ENCODE measurements at places on chromosomes 7 and 10. TPM values are rescaled to one million over a fixed set of nuclear protein-coding genes. Genes with fewer than 3 reads are reported as not detected.

DNA sequence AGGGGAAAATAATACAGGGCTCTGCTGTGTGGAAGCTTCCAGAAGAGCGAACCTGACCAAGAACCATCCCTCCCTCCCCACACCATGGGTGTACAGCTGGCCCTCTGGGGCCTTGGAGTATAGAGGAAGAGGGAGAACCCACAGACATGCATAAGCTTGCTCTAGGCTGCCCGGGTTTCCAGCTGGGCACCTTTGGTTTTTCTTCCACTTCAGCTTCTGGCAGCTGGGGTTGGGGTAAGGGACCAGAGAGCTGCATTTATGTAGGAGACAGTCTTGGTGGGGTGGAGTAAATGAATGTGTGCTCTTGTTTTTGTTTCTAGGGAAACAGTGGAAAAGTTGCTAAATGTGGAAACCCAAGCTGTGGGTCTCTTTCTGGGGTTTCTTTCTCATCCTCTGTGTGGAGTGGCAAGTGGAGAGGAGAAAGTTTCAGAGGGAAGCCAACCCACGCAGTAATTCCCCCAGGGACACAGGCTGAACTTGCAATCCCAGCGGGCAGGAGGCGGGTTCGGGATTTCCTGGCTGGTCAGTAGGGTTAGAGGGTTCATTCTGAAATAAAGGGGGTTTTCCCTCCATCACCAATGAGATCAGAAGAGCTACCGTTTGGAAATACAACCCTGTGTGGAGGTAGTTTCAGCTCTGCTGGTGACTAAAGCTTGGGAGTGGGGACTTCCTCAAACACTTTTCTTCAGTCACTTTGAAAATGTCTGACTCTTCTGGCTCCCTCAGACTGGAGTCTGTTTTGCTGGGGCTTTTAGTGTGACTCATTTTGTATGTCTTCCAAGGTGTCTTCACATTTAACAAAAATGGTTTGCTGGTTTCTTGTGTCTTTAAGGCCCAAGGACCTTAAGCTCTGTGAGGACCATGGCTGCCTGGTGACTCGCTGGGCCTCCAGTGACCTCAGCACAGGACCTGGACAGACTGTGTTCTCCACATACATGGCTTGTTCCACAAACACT, 22.2 kb upstream of the SRGN start:
- no peak overlapping the region for H3K4me3 ChIP-seq
- no peaks in the 10 kb centered on the region for H3K27me3 ChIP-seq
- no peaks in the 10 kb centered on the region for H3K36me3 ChIP-seq
- no peak for DNase-seq
- peaks cover 6% of the 10 kb centered on the region for H3K4me1 ChIP-seq

- H3K27ac ChIP-seq, result no peak overlapping the region
- no peaks in the 10 kb centered on the region for H3K27me3 ChIP-seq
- H3K4me3 ChIP-seq, result no peak overlapping the region
- no peaks in the 10 kb centered on the region for H3K4me1 ChIP-seq
- DNase-seq, result no peak
Observed at GRCh38 chr10:33365871-33366411, 31.5 kb upstream of the NRP1 start.

- no peaks in the 10 kb centered on the region for H3K4me1 ChIP-seq
- DNase-seq, result peak; percentile 41
- no peak overlapping the region for H3K4me3 ChIP-seq
- peaks cover 59% of the 10 kb centered on the region for H3K27me3 ChIP-seq
Observed at GRCh38 chr7:1676550-1677078, 6.5 kb downstream of the ELFN1 start.

TMEM213 gene
- 0.01 TPM for polyA plus RNA-seq

TDRD1 gene
- 0.17 TPM for polyA plus RNA-seq

Measured in sigmoid colon (tissue), 7 donors.